Endothelial cell (in vitro differentiated cells): ENCODE measurements at places on chromosomes 16 and 17.

GRCh38 chr16:64437706-64438324 is 684.0 kb downstream of the CDH11 start:
- DNase-seq: no peak
- no peak overlapping the region for H3K27ac ChIP-seq
- no peaks in the 10 kb centered on the region for H3K27me3 ChIP-seq
- H3K4me1 ChIP-seq: peaks cover 2% of the 10 kb centered on the region
- H3K36me3 ChIP-seq: no peaks in the 10 kb centered on the region
- H3K4me3 ChIP-seq: no peak overlapping the region

DNA sequence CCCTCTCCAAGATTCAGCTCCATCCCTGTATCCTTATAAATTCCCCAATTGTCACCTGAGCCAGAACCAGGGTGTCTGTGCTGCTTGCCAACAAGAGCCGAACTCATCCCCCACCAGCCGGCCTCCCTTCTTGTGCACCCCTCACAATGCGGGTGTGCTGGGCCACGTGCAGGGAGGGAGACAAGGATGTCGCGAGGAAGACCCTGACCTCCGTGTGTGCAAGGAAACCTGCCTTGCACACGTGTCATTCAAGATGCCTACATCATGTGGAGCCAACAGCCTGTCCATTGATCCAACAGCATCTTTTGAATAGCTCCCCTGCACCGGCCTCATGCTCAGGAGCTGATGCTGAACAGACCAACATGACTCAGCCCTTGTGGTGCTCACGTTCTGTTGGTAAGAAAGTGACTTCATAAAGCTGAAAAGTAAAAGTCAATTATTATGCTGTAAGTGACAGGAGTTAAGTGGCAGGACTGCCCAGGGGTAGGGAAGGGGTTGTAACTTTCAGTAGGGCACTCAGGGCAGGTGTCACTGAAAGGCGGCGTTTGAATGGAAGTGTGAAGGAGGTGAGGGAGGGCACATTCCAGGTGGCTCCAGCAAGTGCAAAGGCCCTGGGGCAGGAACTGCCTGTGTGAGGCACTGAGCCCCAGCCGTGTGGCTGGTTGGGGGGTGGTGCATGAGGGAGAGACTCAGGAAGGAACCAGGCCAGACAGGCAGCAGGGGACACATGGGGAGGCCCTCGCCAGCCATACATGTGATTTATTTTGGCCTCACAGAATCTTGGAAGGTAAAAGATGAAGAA is 302.2 kb downstream of the FOXL1 start:
- H3K4me3 ChIP-seq: no peak overlapping the region
- H3K27ac ChIP-seq: no peak overlapping the region
- no peaks in the 10 kb centered on the region for H3K36me3 ChIP-seq
- peaks cover 20% of the 10 kb centered on the region for H3K4me1 ChIP-seq
- DNase-seq: no peak
- H3K27me3 ChIP-seq: peaks cover 9% of the 10 kb centered on the region

DNA sequence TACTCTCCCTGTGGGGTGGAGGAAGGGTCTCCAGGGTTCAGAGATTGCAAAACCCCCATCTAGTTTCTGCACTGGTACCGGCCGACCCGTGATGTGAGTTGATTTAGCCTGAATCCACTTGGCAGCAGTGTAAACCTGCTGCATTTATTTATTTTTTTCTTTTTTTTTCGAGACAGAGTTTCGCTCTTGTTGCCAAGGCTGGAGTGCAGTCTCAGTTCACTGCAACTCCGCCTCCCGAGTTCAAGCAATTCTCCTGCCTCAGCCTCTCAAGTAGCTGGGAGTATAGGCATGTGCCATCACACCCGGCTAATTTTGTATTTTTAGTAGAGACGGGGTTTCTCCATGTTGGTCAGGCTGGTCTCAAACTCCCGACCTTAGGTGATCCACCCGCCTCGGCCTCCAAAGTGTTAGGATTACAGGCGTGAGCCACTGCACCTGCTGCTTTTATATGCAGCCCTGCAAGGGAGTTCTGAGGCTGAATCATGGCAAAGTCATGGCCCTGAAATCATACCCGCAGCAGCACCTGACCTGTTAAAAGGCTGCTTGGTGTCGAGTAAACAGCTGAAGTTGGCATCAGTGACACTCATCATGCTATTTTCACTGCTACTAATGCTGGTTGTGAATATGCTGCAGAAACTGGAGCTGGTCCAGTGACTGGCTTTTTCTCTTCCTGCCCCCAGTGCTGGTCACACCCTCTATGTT is 21.4 kb downstream of the DEXI start:
- H3K4me1 ChIP-seq: no peaks in the 10 kb centered on the region
- H3K27me3 ChIP-seq: peaks cover 3% of the 10 kb centered on the region
- no peak for DNase-seq
- H3K27ac ChIP-seq: no peak overlapping the region
- H3K36me3 ChIP-seq: no peaks in the 10 kb centered on the region

DNA sequence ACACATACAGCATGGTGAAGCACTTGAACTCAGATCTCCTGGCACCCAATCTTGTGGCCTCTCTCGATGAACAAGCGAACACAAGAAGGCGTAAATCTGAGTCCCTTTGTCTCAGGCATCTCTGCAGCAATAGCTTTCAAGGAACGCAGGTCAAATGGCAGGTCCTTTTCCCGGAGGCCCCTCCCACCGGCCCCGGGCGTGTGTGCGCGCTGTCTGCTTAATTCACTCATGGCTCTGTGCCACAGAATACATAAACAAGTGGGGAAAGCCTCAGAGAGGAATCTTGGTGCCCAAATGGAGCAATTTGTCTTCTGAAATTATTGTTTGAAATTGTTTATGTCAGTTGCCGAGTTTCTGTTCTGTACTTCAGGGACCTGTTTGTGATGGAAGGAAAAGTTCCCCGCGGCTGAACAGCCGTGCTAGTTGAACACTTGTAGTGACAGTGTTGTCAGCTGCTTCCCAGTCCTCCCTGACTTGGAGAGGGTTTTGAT is 14.8 kb downstream of the MYOCD start:
- no peak for DNase-seq
- no peak overlapping the region for H3K27ac ChIP-seq
- H3K27me3 ChIP-seq: no peaks in the 10 kb centered on the region
- no peaks in the 10 kb centered on the region for H3K36me3 ChIP-seq
- H3K4me1 ChIP-seq: no peaks in the 10 kb centered on the region
